ENCODE measurements at places on chromosomes 1 and 21.

DNA sequence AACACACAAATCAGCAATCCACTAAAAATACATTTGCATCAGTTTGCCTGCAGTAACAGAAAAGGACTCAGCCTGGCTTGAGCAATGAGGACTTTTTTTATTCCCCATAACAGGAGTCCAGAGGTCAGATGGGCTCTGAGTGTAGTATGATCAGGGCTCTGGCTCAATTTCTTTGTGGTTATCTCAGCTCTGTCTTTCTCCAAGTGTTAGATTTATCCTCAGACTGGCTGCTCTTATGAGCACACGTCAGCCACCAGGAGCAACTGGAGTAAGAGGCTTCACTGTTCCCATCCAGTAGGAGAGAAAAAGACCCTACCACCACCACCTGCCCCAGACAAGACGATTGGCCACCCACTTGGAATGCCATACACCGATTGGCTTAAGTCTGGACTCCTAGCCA, 36.2 kb upstream of the KLHDC7A start:
- DNase-seq = no peak

- DNase-seq = no peak
Measured at GRCh38 chr1:21337928-21338572, 47.8 kb upstream of the ECE1 start.

- DNase-seq = no peak
Measured at GRCh38 chr21:22842875-22843274, 1844.7 kb downstream of the NCAM2 start.

GRCh38 chr1:203307641-203308126, 2.4 kb downstream of the BTG2 start:
- DNase-seq = no peak

DNA sequence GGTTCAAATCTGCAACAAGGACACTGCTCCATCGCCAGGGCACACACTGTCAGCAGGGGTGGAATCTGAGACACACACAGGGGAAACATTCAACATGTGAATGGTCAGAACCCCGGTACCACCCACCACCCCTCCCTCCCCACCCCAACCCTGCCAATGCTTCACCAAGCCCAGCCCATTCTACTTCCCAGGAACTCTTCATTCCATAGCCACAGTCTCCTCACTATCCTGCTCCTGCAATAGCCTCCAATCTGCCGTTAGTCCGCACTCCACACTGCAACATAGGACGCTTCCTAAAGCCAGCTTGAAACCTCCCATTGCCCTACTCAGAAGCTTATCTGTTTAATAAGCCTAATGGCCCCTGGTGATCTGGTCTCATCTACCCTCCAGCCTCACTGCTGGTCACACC, 7.5 kb upstream of the RAB3B start:
- no peak for DNase-seq
